Daoy (cell line): ENCODE measurements at places on chromosomes 4 and X.
A peak's percentile ranks its signal among the peaks of the same experiment; 100 is the strongest.

- DNase-seq = no peak
Measured at GRCh38 chrX:114675365-114675764, 91.5 kb downstream of the HTR2C start.

GRCh38 chr4:126976850-126977632 lies 655.7 kb upstream of the INTU start:
- no peak for DNase-seq

GRCh38 chr4:142365391-142365790 lies 480.7 kb downstream of the INPP4B start:
- no peak for DNase-seq

GRCh38 chrX:1412551-1413161 lies 20.7 kb upstream of the SLC25A6 start:
- no peak for DNase-seq

GRCh38 chr4:140568507-140569306 lies at the start of gene UCP1:
TSS of gene UCP1 (minus strand) at chr4:140568961. CDS start at chr4:140568729, 232 bp downstream.
- peak; percentile 18 for DNase-seq

DNA sequence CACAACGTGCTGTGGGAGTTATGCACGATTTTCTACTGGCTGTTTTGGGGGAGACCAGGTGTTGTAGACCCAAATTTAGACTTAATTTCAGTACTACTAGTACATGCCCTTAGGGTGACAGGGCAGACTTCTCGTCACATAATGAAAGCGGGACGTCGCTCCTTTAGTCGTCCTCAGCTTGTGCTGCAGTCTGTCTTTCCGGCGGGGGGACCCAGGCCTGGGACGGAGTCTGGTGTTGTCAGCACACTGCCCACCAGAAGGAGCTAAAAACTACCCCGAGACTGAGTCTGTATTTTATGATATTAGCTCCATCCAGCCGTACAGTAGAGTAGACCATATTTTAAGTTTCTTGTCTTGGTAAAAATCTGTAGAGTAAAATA lies 35.5 kb downstream of the NOP14 start:
- DNase-seq = no peak
